ENCODE measurements at places on chromosomes 3 and 15. TPM values are rescaled to one million over a fixed set of nuclear protein-coding genes. Genes with fewer than 3 reads are reported as not detected.

DNA sequence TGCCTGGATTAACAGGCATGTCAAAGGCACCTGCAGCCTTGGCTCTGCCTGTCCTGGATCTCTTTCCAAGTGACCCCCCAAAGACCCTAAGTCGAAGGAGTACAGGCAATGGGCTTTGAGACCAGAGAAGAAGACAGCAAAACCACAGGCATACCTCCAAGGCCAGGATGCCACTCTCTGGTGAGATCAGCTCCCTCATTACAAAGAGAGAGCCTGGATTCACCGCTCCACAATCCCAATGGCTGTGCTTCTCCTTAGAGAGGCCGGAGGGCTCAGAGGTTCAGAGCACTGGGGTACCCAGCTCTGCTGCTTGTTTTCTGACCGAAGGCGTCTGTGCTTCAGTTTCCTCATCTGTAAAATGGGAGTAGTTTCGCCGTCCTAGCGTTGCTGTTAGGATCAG is 154.6 kb upstream of the MEF2A start:
- DNase-seq: no peak

The CFAP100 gene
- not detected for total RNA-seq

The CA12 gene
- 237 TPM for total RNA-seq

- no peak for DNase-seq
These were observed 1.7 kb downstream of the CCR1 start for GRCh38 chr3:46206282-46207015.

DNA sequence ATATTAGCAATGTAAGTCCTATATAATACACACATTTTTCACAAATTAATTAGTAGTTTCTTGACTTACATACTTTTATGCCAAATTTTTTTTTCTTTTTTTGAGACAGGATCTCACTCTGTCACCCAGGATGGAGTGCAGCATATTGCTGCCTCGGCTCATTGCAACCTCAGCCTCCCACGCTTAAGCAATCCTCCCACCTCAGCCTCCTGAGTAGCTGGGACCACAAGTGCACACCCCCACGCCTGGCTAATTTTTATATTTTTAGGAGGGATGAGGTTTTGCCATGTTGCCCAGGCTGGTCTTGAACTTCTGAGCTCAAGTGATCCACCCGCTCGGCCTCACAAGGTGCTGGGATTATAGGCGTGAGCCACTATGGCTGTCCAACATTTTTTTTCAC is 54.6 kb downstream of the RNF111 start:
- no peak for DNase-seq

DNA sequence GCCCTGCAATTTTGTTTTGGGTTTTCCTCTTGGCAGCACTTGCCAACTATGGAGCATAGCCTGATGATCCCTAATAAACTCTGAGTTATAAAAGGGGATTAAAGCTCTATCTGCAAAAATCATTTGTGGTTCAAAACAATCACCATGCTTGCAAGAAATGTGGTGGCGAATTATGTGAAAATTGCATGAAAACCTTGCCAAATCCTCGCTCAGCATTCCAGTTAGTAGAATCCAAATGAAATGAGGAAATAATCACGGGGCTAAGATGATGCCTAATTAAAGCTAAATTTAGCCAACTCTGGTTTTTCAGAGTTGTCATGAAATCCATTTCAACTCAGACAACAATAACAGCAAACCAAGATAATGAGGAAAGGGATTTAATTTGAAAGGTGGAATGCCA is 73.0 kb upstream of the PROK2 start:
- DNase-seq: no peak

GRCh38 chr15:74780523-74781430 is 1.1 kb upstream of the CSK start:
- no peak for DNase-seq

DNA sequence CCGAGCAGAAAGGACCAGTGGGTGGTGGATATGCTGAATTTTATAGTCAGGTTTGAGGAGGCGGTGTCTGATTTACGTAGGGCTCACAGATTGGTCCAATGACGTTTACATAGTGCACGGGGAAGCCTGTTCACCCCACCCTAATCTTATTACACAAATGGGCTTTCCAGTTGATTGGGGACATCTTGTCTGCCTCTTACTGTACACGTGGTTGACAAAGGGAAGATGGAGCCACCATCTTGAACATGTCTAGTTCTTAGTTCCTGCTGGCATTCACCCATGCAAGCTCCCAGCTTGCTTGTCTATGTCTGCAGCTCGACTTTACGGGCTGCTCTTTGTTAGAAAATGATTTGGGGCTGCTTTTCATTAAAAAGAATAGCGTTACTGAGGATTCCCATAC is 332.0 kb upstream of the SLCO3A1 start:
- DNase-seq: no peak

- no peak for DNase-seq
These were observed 132.1 kb upstream of the PRR20G start for GRCh38 chr3:127419641-127420553.

- DNase-seq: peak; percentile 98
These were observed 1.0 kb upstream of the MEX3B start for GRCh38 chr15:82046666-82047452.

- DNase-seq: no peak
These were observed 197.0 kb upstream of the ZPLD1 start for GRCh38 chr3:102237838-102238237.

The NAALADL2 gene
- 20.2 TPM for total RNA-seq
